Activated gamma-delta T cell treated with anti-CD3 and anti-CD28 coated beads, Interleukin-2, amount 50 U/mL, for 16 hours (primary cell): ENCODE measurements at places on chromosomes 3 and 15.

DNA sequence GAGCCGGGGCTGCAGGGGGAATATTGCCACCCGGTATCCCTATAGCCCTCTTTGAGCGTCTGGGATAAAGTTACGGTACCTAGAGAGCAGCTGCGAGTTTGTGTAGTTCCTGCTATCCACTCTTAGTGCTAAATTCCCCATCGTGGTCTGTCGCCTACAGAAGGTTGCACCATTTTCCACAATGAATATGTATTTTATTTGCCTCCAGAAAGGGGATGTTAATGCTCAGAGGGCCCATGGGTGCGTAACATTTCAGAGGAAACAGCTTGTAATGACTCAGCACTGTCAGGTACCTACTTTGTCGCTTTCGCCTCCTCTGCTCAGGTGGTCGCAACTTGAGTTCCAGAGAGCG is 1.1 kb downstream of the SLCO3A1 start:
- DNase-seq, result no peak

GRCh38 chr3:152376351-152377183 is 107.8 kb downstream of the MBNL1 start:
- DNase-seq, result no peak

GRCh38 chr15:52698514-52698913 is 19.3 kb upstream of the ATOSA start:
- DNase-seq, result no peak

DNA sequence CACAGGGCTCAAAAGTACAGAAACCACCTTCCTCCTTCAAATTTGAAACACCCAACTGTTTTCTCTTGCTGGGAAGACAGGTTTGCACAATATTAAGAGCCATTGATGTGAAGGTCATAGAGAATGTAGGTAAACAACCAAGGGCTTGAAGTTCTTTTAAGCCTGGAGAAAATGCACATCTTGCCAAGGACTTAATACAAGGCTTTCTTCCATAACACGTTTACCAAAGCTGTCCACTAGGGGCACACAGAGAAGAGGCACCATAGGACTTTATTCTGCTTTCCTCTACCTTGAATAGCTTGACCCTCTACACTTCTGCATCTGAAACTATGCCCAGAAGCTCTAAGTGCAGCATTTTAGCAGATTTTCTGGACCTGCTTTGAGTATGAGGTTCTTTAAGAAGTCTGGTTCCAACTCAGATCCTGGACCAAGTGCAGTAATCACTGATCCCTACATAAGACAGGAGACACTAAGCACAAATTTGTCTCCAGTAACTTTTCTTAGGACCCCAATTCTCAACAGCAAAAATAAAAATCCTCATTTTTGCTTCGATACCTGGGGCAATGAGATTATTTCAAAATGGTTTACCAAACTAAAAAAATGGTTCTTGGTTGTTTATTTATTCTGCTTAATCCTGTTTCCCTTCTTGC is 138.0 kb downstream of the FBN1 start:
- no peak for DNase-seq

DNA sequence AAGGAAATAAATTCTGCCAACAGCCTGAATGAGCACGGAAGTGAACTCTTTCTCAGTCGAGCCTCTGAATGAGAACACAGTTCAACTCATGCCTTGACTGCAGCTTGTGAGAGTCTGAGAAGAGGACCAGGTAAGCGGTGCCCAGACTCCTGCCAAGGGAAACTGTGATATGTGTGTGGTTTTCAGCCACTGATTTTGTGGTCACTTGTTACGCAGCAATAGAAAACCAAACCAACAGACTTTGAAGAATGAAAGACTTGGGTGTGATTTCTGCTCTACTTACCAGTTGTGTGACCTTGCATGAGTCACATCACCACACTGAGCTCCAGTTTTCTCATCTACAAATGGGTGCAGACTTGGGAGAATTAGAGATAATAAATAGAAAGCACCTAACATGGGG is 30.6 kb upstream of the FAM107A start:
- no peak for DNase-seq

- no peak for DNase-seq
Measured at GRCh38 chr3:86985181-86985826, 5.6 kb downstream of the VGLL3 start.

DNA sequence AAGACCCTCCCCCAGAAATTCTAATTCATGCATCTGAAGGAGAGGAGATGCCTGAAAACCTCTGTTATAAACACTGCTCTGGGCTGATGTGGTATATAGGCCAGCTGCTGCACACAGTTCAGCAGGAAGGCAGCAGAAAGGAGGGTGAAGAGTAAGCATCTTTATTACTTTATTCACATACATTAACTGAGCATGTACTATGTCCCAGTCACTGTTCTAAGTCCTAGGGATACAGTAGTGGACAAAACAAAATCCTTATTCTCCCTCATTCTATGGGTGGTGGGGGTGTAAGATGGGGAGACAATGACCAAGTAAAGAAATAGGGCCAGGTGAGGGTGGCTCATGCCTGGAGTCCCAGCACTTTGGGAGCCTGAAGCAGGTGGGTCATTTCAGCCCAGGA is 17.8 kb upstream of the CHRNB4 start:
- DNase-seq, result no peak

DNA sequence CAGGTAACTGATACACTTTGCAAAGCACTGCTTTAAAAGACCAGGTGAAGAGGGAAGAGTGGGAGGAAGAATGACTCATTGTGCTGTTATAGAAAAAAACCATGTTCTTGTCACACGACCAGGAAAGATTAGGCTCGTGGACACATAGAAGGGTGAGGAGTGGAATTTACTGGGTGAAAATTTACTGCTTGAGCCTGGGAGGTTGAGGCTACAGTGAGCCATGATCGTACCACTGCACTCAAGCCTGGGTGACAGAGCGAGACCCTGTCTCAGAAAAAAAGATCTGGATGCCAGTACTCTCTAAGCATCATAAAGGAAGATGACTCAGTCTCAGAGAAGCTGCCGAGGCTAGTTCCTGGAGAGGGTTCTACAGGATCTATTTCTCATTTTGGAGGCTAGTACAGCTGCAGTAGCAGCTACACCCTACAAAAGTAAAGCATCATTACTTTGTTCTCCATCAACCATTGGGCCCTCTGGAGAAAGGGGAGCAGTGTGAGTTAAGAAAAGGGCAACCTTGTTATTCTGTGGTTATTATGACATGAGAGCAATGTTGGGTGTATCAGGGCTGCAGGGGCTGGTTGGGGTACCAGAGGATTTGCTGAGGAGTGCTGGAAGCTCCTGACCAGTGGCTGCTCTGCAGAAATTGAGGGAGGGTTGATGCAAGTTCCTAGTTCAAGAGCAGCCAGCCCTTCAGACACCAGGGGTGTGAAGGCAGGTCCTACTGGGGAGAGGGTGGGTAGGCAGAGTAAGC is 75.4 kb downstream of the CMTM8 start:
- no peak for DNase-seq

- no peak for DNase-seq
Measured at GRCh38 chr3:170523248-170523647, 62.6 kb downstream of the SLC7A14 start.

DNA sequence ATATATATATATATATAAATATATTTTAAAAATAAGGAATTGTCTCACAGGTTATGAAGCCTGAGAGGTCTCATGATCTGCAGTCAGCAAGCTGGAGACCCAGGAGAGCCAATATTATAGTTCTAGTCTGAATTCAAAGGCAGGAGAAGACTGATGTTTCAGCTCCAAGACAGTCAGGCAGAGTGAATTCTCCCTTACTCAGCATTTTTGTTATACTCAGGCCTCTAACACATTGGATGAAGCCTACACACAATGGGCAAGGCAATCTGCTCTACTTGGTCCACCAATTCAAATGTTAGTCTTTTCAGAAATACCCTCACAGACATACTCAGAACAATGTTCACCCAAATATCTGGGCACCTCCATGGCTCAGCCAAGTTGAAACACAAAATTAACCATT is 157.2 kb downstream of the GOLIM4 start:
- no peak for DNase-seq

- no peak for DNase-seq
Measured at GRCh38 chr3:154105218-154105975, 15.8 kb upstream of the ARHGEF26 start.

DNA sequence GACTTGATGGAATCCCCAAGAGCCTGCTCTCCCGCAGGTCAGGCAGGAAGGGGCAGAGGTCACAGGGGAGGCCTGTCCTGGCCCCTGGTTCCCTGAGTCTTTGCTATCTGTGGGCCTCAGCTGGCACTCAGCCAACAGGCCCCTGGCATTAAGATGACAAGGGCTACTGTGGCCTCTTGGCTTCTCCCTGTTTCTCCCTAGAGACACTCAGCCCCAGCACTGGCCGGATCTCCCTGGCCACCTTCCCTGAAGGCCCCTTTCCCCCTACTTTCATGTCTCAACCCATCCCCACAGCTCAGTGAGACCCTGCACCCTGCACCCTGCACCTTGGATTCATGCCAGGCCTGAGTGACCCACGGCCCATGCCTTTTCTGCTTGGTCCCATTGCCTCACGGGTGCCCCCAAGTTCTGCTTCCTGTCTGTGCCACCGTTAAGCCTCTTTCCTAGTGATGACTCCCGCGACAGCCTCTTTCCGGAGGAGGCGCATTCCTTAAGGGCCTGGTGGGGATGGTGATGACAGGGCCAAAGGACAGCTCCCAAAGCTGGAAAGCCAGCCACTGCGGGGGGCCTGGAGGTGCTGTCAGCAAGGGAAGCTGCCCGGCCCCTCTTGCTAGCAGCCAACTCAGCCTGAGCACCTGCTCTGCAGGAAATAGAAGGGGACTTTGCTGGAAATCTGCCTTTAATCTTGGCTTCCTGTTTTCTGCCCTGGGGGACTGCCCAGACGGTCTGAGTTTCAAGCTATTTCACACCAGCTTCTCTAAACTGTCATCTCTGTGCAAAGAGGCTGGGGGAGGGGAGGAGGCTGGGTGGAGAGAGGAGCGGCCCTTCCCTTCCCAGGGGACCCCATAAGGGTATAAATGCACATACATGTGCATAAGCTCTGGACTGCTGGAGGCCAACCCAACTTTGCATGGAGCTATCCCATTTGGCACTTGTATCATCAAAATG is 4.8 kb upstream of the CSK start:
- DNase-seq, result peak; percentile 47

DNA sequence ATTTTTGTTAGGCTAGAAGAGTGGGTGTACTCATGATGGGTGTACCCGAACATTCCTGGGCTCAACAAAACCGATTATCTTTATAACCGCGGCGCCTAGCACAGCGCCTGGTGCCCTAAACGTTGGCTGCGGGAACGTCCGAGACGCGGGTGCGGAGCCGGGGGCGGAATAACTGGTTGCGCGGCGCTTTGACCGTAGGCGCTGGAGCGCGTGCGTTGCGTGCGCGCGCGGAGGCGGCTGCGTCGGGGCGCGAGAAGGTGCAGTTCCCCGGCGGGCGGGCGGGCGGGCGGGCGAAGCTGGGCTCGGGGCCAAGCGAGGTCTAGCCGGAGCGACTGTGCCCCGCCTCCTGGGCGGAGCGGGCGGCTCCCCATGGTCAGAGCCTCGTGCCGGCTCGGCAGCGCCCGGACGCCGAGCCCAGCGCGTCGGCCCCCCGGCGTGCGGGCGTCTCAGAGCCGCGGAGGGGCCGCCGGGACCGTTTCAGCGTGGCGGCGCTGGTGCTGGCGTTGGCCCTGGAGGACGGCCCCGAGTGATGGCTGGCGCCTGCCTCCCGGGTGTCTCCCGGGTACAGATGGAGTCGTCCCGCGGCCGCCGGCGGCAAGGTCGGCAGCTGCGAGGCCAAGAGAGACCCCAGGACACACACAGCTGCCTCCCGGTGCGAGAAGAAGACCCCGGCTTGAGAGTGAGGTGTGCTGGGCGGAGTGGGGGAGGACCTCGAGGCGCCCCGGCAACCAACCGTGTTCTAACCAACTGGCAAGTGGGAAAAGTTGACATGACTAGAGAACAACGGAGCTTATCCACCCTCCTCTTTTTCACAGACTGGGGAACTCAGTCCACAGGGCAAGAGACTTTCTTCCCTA is at the start of gene PLAAT1:
TSS of gene PLAAT1 (plus strand) at position 373 of the 857 bp plus-strand sequence. CDS start 14,429 bp downstream, outside the sequence.
- DNase-seq, result no peak

DNA sequence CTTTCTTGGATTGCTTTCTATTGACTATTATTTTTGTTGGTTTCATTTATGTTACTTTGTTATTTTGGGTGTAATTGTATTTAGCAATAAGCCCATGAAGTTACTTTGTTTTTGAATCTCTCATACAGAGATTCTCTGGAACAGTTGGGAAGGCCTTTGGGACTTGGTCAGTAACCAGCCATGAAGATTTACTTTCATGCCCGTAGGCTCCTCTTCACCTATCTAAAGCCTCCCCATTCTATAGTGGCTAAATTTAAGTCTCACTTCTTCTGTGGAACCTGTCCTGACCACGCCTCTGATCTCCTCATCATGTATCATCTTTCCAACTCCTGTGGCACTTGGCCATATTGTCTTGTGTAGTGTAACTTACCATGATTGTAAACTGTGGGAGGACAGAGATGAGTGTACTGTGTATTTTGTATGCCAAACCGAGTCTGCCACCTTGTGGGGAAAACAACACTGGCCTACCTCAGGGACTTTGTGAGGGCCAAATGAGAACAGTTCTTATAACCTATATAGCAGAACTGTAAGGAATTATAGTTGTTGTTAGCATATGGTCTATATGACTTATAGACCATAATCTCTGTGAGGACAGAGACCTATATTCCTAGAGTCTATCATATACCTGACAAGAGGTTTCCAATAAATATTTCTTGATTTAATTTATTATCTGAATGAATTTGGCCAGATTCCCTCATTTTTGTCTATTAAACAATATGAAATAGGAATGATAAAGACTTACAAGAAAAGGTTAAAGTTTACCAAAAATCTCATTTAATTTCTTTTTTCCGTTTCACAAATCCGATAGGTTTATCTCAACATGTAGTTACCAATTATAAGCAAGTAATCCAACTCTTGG is 75.0 kb downstream of the STARD9 start:
- peak; percentile 27 for DNase-seq
